ENCODE measurements at places on chromosomes 4 and X. TPM values are rescaled to one million over a fixed set of nuclear protein-coding genes. Genes with fewer than 3 reads are reported as not detected.

Gene CENPE
- 1.4 TPM for total RNA-seq

DNA sequence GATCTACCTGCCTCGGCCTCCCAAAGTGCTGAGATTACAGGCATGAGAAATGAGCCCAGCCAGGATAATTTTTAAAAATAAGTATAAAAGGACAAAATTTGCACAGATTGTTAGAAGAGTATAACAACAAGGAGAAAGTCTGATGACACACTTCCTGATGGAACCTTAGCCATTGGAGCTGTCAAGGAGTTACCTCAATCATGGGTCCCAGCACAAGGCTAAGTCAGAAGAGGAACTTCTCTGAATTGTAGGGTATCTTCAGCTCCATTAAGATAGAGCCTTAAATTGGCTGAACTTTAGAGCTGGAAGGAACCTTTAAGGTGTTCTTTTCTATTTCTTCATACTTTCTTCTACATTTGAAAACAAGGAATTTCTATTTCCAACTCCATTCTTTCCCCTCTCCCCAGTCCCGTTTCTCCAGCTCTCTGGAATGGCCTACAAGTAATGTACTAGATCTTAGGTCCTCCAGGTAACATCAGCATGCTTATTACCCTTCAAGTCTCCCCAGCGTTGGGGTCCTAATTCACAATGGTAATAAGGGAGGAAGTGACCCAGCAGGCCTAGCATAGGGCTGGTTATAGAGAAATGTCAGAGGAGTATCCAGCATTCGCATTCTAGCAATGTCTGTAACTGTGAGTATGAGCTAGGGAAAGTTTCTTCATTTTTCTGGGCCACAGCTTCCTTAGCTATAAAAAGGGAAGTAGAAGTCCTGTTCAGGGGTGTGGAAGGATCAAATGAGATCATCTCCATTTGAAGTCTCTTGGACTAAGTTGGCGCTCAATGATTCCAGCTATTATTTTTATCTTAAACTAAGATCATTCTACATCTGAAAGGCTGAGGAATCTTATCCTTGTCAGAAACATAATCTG lies 18.5 kb upstream of the RBPJ start:
- H3K27me3 ChIP-seq, result no peaks in the 10 kb centered on the region
- no peaks in the 10 kb centered on the region for H3K36me3 ChIP-seq
- H3K27ac ChIP-seq, result no peak overlapping the region
- H3K4me3 ChIP-seq, result no peak overlapping the region

DNA sequence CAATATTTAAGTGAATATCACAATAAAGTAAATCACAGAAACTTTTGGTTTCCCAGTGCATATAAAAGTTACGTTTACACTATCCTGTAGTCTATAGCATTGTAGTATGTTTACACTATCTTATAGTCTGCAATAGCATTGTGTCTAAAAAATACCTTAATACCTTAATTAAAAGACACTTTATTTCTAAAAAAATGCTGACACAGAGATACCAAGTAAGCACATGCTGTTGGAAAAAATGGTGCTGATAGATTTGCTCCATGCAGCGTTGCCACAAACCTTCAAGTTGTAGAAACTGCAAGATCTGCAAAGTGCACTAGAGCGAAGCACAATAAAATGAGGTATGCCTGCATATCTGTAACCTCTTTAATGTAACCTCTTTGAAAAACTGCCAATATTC lies 847.3 kb downstream of the GLUD2 start:
- DNase-seq, result no peak
- H3K4me3 ChIP-seq, result no peak overlapping the region
- H3K27ac ChIP-seq, result no peak overlapping the region
- no peaks in the 10 kb centered on the region for H3K4me1 ChIP-seq

Gene THOC2
- 108 TPM for total RNA-seq

DNA sequence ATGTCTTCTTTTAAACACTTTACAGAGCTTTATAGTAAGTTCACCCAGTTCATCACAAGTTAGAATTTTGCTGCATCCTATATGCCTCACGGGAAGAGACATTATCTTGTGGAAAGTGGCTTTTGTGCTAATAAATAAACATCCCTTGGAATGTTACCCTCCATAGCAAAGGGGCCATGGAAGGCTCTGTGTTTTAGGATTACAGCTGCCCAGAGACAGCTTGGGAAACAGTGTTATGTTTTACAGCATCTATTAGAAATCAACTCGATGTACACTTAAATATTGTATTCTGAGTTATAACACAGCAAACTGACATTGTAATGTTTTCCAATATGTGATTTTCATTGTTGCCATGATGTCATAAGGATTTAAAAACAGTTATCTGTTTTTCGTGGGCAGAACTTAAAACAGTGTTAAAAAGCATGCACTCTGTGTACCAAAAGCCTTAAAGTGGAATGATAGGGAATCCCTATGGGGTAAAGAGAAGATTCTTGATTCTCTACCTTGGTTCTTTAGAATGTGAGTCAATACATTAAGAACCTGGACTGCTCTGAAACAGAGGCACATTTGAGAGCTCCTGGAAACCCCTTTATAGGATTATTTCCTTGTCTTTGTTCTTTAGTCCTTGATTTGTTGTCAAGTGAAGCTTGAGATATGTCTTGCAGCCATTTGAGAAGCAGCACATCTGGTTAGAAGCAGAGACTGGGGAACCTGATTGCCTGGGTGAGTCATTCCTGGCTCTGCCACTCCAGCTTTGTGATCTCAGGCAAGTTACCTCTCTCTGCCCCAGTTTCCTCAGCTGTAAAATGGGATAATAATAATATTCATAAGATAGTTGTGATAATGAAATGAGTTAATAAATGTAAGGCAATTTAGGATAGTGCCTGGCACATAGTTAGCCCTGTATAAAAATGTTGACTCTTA lies 41.6 kb downstream of the ARHGAP10 start:
- no peaks in the 10 kb centered on the region for H3K27me3 ChIP-seq
- peaks cover 76% of the 10 kb centered on the region for H3K4me1 ChIP-seq
- no peak overlapping the region for H3K4me3 ChIP-seq
- H3K27ac ChIP-seq, result peak overlapping the region; percentile 73
- no peaks in the 10 kb centered on the region for H3K36me3 ChIP-seq
- DNase-seq, result no peak

GRCh38 chr4:176186067-176186466 lies 9.3 kb downstream of the SPATA4 start:
- DNase-seq, result no peak
- H3K27me3 ChIP-seq, result no peaks in the 10 kb centered on the region
- H3K4me3 ChIP-seq, result no peak overlapping the region
- peak overlapping the region; percentile 69 for H3K27ac ChIP-seq
- H3K4me1 ChIP-seq, result peaks cover 28% of the 10 kb centered on the region
- H3K36me3 ChIP-seq, result no peaks in the 10 kb centered on the region

GRCh38 chr4:158729716-158730559 lies 6.7 kb upstream of the PPID start:
- H3K4me3 ChIP-seq, result no peak overlapping the region
- DNase-seq, result peak; percentile 77
- H3K27me3 ChIP-seq, result no peaks in the 10 kb centered on the region
- H3K27ac ChIP-seq, result no peak overlapping the region
- no peaks in the 10 kb centered on the region for H3K36me3 ChIP-seq
- H3K4me1 ChIP-seq, result no peaks in the 10 kb centered on the region

Gene GAGE13
- not detected for total RNA-seq

GRCh38 chr4:788636-789297 lies 37.2 kb downstream of the CPLX1 start:
- DNase-seq, result peak; percentile 64
- no peaks in the 10 kb centered on the region for H3K36me3 ChIP-seq
- no peak overlapping the region for H3K4me3 ChIP-seq
- H3K4me1 ChIP-seq, result peaks cover 27% of the 10 kb centered on the region
- H3K27me3 ChIP-seq, result peaks cover 58% of the 10 kb centered on the region
- H3K27ac ChIP-seq, result peak overlapping the region; percentile 73

DNA sequence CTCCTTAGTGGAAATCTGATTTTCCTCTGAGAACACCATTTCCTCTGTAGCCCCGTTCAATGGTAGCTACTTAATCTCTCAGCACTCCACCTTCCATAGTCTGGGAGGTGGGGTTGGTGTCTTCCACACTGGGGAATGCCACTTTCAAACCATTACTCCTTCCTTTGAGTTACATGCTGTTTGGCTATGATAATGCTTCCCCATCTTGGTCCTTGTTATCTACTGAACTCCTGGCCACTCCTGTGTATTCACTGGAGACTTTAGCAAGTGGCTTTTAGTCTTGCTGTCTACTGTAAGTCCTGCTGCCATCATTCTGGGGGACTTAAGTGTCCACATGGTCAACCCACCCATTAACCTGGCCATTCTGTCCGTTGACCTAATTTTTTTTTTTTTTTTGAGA lies 63.9 kb upstream of the SMIM10 start:
- no peak overlapping the region for H3K27ac ChIP-seq
- DNase-seq, result no peak
- H3K4me1 ChIP-seq, result no peaks in the 10 kb centered on the region
- no peak overlapping the region for H3K4me3 ChIP-seq
- no peaks in the 10 kb centered on the region for H3K27me3 ChIP-seq

DNA sequence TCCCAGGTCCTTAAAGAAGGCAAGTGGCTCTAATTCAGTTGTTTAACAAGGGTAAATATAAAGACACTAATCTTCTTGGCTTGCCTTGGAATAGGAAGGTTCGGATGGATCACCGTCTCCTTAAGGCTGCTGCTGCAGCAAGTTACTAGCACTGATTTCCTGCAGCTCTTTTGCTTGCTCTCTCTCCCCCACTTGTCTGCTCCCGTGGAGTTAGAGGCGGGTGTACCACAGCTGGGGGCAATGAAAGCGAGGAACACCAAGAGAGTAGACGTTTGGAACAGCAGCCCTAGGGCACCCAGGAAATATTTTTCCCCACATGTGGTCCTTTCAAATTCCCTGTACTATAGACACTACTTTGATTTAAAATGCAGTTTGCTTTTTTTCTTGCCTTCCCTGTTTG lies 202.2 kb downstream of the SH2D1A start:
- H3K4me1 ChIP-seq, result no peaks in the 10 kb centered on the region
- H3K27me3 ChIP-seq, result no peaks in the 10 kb centered on the region
- DNase-seq, result no peak
- no peak overlapping the region for H3K27ac ChIP-seq

DNA sequence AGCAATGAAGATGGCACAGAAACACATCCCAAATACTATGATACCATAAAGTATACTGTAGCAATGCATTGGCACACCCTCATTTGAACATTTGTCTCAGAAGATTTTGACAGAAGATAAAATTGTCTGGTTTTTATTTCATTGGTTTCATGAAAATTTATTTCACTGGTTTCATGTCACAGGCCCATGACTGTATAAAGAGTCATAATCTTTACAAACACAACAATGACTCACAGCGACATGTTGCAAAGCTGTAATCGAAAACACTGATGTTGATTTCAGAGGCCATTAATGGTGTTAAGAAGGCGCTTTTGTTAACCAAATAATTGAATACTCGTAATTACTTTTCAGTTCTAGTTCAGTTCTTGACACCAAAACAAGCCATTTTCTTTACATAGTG lies 8.1 kb upstream of the DTHD1 start:
- H3K36me3 ChIP-seq, result no peaks in the 10 kb centered on the region
- H3K4me1 ChIP-seq, result no peaks in the 10 kb centered on the region
- no peak overlapping the region for H3K27ac ChIP-seq
- no peak overlapping the region for H3K4me3 ChIP-seq
- DNase-seq, result no peak

DNA sequence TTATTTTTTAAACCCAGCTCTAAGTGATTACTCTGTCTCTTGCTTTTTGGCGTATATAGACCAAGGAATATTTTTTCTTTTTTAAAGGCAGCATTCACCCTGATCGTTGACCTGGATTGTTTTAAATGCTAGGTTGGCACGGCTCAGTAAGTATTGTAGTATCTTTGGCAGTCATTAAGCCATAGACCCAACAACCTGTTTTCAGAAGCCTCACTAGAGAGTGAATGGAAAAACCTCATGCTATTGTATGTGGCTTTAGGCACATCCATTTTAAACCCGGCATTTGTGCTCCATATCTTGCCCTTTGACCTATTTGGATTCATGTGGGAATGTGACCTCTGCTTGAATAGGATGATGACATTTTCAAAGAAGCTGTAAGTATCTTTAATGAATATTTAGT lies 183.9 kb downstream of the SNCA start:
- no peak overlapping the region for H3K4me3 ChIP-seq
- H3K27me3 ChIP-seq, result no peaks in the 10 kb centered on the region
- DNase-seq, result no peak
- no peaks in the 10 kb centered on the region for H3K36me3 ChIP-seq
- H3K4me1 ChIP-seq, result no peaks in the 10 kb centered on the region
- H3K27ac ChIP-seq, result no peak overlapping the region

- H3K36me3 ChIP-seq, result no peaks in the 10 kb centered on the region
- DNase-seq, result no peak
- H3K4me1 ChIP-seq, result no peaks in the 10 kb centered on the region
- no peak overlapping the region for H3K4me3 ChIP-seq
- no peak overlapping the region for H3K27ac ChIP-seq
Measured at GRCh38 chr4:3196670-3197359, 52.1 kb upstream of the MSANTD1 start.

Gene ENPEP
- total RNA-seq, result 1.4 TPM

DNA sequence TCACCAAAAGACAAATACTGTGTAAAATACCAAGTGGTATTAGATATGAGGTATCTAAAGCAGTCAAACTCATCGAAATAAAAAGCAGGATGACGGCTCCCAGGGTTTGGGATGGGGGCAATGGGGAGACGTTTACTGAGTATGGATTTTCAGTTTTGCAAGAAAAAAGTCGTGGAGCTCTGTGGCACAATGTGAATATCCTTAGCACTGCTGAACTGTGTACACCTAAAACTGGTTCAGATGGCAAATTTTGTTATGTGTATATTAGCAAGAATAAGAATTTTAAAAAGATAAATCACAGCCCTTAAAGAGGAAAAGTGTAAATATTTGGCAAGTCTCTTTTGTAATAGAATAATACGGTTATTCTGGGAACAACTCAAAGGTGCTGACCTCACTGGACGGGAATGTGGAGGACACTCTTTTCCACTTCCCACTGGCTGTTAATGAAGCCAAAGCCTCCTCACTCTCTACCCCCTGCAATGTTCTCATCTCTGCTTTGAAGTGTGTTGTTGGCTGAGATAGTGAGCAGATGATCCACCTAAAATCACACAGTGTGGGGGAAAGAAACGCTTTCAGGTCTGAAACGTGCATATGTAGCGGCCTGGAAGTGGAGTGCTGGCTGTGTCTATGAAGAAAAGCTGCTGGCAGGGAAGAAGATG lies 49.2 kb downstream of the SEL1L3 start:
- no peaks in the 10 kb centered on the region for H3K27me3 ChIP-seq
- H3K4me1 ChIP-seq, result no peaks in the 10 kb centered on the region
- H3K4me3 ChIP-seq, result no peak overlapping the region
- H3K36me3 ChIP-seq, result no peaks in the 10 kb centered on the region
- H3K27ac ChIP-seq, result no peak overlapping the region

- H3K4me1 ChIP-seq, result peaks cover 17% of the 10 kb centered on the region
- DNase-seq, result no peak
- no peaks in the 10 kb centered on the region for H3K36me3 ChIP-seq
- no peaks in the 10 kb centered on the region for H3K27me3 ChIP-seq
- no peak overlapping the region for H3K4me3 ChIP-seq
Measured at GRCh38 chr4:112847781-112848180, 201.7 kb upstream of the ANK2 start.

DNA sequence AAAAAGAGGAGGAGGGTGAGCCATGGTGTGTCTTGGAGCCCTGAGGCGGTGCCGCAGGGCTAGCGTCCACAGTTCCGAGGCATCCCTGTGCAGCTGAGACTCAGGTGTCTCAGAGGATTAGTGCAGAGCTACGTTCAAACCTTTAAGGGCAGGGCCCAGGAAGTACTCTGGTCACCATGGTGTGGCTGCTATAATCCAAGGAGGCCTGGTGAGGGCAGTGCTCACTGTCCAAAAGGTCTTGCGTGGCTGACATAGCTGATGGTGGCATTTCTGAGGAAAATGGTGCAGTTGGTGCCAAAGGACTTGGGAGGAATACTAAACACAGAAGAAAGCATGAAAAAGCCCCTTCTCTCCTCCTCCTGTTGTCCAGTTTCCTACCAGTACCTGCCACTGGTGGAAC lies 146.9 kb downstream of the DCHS2 start:
- no peak overlapping the region for H3K27ac ChIP-seq
- H3K4me1 ChIP-seq, result no peaks in the 10 kb centered on the region
- DNase-seq, result no peak
- no peaks in the 10 kb centered on the region for H3K36me3 ChIP-seq
- no peaks in the 10 kb centered on the region for H3K27me3 ChIP-seq

Data from sigmoid colon (tissue), 7 donors.